NCI-H187 treated with DMSO at 0.1 percent for 48 hours (cell line): ENCODE measurements at places on chromosomes 4 and X.

DNA sequence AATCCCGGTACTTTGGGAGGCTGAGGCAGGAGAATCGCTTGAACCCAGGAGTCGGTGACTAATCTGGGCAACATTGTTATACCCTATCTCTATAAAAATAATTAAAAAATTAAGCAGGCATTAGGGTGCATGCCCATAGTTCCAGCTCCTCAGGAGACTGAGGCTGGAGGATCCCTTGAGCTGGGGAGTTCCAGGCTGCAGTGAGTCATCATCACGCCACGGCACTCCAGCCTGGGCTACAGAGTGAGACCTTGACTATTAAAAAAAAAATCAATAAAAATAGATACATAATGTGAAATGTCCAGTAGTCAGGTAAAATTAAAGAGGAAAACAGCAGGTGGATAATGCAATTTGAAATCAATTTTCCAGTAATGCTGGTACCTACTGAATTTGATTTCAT is 14.6 kb downstream of the ADGRL3 start:
- no peak for DNase-seq

DNA sequence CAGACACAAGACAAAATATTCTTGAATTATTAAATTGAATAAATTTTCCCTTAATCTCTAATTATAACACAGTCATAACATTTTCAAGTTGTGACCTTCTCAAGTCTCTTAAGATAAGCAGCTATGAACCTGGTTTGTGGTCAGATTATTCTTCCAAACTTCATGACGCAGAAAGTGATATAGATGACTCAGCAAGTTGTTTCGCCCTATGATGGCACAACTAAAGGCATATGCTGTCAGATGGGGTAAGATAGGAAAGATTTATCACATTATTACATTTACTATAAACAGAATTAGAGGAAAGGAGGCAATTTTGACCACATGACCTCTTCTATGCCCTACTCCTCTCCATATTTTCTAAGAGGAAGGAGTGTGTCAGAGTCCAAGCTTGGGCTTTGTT is 4.6 kb upstream of the DCAF12L2 start:
- DNase-seq, result no peak

DNA sequence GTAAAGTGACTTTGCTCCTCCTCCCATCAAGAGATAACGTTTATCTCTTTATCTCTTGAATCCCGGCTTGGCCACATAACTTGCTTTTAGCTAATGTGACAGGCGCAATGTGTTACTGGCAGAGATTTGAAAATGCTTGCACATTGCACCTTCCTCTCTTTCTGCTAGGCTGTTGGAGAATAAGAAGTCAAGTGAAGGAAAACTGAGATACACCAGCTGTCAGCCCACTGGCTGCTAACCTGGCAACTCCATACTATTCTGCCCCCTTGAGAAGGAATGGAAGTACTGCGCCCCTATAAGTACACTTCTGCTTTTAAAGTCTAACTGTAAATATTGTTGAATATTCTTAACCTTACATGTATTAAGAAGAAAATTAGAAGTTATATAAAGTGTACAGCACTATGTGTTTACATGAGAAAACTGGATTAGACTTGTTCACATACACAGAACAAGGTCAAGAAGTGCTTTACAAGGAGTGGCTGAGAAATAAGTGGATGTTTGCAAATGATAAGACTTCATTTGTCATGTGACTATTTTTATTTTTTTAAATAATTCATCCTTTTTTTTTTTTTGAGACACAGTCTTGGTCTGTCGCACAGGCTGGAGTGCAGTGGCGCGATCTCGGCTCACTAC is 424.5 kb upstream of the CTSO start:
- no peak for DNase-seq

DNA sequence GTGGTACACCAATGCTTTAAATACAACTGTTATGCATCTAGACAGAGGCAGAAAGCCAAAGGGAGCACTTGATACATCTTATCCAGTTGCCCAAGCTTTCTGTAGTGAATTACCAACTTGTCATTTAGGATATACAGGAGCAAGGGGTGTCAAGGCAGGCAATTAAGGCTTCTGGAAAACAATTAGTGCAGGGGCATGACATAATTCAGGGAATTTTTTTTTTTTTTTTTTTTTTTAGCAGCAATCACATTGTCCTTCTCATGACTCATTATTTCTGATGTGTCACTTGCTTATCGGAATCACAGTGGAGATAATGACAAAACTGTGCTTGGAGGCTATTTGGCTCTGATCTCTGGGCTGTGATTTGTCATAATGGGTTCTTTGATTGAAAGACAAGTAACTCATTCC is 259.5 kb downstream of the ARHGAP24 start:
- no peak for DNase-seq

GRCh38 chrX:17471121-17471520 is 96.1 kb downstream of the NHS start:
- DNase-seq, result no peak

GRCh38 chr4:183907871-183908683 is 3.0 kb downstream of the STOX2 start:
- DNase-seq, result no peak

- DNase-seq, result no peak
These were observed 72.7 kb downstream of the ANKRD17 start for GRCh38 chr4:73185903-73186302.

DNA sequence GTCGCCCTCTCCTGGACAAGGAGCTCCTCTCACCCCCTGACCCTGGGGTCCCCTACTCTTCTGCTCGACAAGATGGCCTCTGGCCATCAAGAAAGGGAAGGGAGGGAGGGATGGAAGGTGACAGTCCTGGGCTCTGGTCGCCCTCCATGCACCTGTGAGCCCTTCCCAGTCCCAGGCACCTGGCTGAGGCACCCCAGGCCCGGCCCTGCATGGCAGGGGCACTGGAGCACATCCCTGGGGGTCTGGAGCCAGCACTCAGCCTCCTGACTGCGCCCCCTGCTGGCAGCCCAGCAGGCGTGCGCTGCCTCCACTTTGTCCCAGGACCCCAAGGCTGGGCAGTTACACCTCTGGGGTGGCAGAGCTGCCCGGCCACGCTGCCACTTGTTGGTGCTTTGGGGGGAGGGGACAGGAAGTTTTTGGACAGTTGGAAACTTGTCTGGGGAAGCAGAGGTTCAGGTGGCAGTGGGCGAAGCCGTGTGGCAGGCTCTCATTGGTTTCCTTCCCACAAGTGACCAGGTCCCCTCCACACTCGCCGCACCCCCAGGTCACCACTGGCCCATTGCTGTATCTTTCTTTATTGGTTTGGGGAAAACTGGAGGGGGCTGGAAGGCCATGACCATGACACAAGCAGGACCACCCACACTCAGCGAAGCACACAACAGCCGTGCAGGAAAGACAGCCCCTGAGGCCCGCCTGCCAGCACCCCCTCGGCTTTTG is 4.3 kb downstream of the PNCK start:
- DNase-seq, result no peak

GRCh38 chr4:150055467-150055866 is 22.8 kb upstream of the DCLK2 start:
- DNase-seq, result no peak

DNA sequence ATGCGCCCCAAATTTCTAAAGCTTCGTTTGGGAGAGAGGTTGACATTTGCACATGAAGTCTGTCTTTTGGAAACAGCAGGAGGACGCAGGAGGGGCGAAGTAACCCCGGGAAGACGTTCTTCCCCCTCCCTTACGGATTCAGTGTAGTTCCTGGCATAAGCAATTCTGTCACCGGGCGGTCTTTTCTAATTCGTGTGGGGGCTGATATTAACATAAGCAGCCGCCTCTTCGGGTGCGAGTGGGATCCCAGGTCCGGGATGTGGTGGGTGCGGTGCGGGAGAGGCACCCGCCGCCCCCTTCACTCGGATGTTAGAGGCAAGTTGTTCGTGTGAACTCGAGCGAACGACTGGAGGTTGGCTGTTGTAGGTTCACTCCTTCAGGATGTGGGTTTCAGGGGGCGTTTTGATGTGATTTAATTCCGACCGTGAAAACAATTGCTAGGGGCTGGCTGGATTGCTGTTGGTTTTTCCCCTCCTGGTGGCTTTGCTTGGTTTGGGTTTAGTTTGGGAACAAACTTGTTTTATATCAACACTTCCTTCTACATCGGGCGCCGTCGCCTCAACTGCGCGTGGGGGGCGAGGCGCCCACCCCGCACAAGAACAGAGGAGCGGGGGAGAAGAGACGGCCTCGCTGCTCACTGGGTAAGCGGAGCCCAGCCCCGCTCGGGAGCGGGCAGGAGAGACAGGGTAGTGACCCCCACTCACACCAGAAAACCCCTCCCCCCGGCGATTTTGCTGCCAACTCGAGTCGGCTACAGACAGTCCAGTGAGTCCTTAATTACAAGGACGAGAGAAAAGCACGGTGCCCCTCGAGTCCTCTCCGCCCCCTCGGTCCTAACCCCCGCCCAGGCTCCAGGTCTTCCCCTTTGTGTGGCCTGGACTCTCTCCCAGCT is 2.9 kb upstream of the LEF1 start:
- no peak for DNase-seq

GRCh38 chr4:112765317-112765974 is 128.5 kb downstream of the LARP7 start:
- DNase-seq, result no peak

GRCh38 chrX:150463566-150463965 is 100.4 kb downstream of the MAMLD1 start:
- DNase-seq, result no peak

GRCh38 chr4:176587920-176588319 is 204.8 kb downstream of the VEGFC start:
- DNase-seq, result no peak

- DNase-seq, result peak; percentile 61
These were observed 53.2 kb downstream of the C4orf51 start for GRCh38 chr4:145732895-145733880.

GRCh38 chr4:25925486-25926201 is 11.6 kb downstream of the SMIM20 start:
- no peak for DNase-seq
